ENCODE measurements at places on chromosomes 16 and 17. TPM values are rescaled to one million over a fixed set of nuclear protein-coding genes. Genes with fewer than 3 reads are reported as not detected.
A peak's percentile ranks its signal among the peaks of the same experiment; 100 is the strongest.

Gene CD300LG
- total RNA-seq, result 0.81 TPM

GRCh38 chr17:855569-855968 lies 73.4 kb downstream of the MRM3 start:
- no peak for DNase-seq

DNA sequence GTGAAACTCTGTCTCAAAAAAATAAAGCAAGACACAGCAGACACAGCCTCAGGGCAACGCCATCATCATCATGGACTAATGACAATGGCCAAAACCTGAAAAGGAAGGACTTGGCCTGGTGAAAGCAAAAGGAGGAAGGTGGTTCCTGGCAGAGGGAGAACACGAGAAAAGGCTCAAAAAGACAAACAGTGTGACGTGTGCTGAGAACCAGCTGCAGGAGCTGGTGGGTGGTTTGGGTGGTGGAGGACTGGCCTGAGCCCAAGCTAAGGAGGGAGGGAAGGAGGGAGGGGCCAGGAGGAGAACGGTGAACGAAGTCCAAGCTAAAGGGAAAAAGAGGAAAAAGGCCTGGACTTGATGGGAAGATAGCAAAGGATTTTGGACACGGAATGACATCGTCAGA lies 85.1 kb downstream of the SLC39A11 start:
- DNase-seq, result no peak

Gene DNAJA2
- 43.4 TPM for total RNA-seq

- DNase-seq, result no peak
These were observed 27.5 kb downstream of the MYBBP1A start for GRCh38 chr17:4527566-4528125.

DNA sequence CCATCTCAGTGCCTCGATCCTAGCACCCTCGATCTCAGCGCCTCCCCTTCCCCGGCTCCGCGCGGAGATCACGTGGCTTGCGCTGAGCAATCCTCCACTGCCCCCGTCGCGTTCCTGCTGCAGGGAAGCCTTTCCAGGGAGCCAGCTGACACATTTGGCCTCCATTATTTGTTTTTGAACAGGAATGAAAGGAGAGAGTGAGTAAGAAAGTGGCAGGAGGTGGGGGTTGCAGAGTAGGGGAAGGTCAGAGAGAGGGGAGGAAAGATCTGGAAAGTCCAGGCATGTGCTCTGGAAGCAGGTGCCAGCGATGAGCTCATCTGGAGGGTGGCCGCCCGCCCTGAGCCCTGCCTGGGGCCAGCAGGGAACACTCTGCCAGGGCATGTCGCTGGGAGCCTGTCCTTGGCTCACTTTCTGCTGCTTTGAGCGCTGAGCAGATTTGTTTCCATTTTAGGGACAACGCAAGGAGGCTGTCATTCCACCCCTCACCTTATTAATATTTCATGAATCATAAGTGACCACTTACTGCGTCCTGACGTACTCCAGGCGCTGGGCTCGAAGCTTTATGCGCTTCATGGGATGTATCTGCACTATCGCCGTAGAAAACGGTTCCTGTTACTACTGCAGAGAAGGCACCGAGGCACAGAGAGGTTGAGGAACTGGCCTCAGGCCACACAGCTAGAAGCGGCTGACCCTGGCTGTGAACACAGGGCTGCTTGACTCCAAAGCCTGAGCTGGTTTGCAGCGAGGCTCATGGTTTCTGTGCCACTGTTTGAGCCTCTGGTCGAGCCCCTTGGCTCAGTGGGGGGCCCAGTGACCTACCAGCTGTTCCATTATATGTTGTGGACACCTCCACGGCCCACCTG lies 283.1 kb downstream of the SEC14L1 start:
- DNase-seq, result no peak

- DNase-seq, result no peak
These were observed 24.3 kb downstream of the SUPT6H start for GRCh38 chr17:28686296-28686695.

DNA sequence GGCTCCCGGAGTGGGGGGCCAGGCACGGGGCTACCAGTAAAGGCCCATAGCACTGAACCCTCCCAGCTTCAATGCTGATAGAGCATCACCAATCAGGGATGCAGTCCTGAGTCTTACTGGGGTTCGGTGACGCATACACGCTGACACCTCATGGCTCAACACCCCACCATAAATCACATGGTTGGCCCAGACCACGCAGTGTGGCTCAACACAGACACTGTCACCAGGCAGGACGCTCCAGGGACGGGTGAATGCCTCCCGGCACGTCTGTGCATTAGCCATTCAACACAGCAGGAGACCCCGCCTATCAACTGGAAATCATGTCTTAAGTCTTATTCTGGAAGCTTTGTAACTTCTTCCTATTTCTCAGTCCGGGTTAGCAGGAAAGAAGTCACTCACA lies 35.0 kb downstream of the NECAB2 start:
- no peak for DNase-seq

DNA sequence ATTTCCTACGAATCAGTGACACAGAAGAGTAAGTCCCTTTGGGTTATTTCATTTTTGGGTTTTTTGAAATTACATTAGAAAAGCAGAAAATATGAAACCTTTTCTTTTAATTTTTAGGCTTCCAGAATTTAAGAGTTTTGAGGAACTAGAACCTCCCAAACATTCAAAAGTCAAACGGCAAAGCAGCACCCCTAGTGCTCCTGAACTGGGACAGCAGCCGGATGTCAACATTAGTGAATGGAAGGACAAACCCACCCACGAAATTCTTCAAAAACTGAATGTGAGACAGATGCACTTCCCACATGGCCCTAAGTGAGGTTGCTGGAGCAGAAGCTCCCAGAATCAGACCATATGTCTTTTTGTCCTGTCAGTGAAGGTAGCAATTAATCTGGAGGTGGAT lies 199.4 kb downstream of the PHKB start:
- DNase-seq, result no peak

Gene CD19
- total RNA-seq, result not detected

Gene FN3K
- total RNA-seq, result 27.4 TPM

GRCh38 chr17:51873302-51873701 lies 285.2 kb downstream of the CA10 start:
- DNase-seq, result no peak

- no peak for DNase-seq
These were observed 15.5 kb downstream of the VPS35 start for GRCh38 chr16:46673320-46674013.

DNA sequence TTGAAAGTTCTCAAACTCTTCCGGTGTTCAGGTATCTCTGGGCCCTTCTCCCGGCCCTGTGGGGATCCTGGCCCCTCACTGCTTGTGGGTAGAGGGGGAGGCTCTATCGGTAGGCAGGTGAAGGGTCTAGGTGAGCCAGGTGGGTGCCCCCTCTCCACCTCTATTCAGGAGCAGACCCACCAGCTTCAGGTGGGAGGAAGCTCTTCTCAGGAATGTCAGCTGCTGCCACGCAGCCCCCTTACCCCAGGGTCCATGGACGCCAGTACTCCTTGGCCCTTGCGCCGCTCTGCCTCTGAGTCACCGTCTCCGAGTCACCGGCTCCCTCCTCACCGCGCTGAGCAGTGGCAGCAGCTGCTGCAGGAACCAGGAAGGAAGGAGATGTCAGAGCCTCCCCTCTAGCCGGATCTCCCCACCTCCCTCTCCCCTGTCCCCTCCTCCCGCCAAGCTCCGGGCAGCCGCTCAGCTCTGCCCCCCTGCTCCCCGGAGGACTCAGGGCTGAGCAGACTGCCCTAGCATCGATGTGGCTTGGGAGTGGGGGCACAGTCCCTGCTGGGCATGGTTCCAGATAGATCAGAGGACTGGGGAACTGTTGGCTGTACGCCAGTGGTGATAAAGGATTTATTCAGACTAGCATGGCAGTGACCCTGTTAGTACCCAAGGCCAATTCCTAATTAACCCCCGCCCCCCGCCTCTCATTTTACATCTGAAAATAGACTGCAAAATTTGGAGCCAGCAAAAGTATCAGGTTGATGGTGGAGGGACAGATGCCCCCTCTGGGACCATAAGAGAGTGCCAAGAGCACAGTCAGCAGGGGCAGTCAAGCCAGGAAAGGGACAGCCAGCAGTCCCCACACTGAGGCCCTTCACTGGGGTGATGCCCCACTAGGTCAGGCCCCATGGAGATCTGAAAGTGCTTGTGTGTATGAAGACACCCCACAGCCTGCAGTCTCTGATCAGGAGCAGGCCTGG lies at the start of gene OSBPL7:
TSS of gene OSBPL7 (minus strand) at position 371 of the 968 bp plus-strand sequence. CDS start 1,516 bp downstream, outside the sequence.
- peak; percentile 85 for DNase-seq

Gene NAGLU
- total RNA-seq, result 46.9 TPM

Gene CD300H
- not detected for total RNA-seq

DNA sequence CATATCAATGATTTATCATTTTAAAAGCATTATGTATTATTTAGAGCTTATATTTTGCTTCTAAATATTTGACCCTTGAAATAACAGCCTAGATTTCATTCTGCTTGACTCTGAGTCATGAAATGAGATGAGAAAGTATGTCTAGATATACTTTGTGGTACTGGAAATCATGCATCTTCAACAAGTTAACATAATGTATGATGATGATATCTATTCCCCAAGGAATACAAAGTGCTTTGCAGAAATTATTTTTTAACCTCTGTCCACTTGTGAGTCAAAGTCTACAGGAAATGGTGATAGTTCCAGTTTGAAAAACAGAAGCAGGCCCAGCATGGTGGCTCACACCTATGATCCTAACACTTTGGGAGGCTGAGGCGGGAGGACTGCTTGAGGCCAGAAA lies 36.1 kb downstream of the GOSR1 start:
- DNase-seq, result no peak

DNA sequence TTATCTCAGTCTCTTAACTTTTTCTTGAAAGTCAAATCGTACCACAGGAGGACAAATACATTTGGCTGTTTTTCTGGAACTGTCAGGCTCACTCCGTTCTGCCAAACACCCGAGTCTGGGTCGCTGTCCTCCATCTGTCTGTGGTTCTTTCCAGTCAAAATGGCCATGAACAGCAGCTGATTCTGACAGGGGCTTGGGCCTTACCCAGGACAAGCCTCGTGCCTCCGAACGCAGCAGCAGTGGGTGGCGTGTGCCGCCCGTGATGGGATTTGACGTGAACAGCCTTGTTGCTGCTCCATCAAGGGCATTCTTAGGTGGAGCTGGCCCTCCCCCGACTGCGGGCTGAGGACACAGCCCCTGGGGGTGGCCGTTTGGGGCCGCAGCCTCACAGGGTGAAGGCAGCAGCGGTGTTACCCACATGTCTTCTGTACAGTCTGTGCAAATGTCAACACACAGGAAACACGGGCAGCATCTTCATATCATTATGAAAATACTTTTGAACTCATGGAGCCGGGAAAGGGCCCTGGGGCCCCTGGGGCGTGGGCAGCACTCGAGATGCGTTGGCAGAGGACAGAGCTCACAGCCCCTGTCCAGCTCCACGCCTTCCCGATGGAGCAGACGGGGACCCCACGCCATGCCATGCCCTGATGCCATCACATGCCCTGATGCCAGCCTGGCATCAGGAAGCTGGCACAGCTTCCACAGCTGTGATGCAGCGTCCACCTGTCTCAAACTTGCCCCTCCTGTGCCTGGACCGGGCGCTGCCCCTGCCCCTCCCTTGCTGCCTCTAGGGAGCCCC lies 8.6 kb upstream of the ACSF3 start:
- no peak for DNase-seq

- no peak for DNase-seq
These were observed 16.5 kb downstream of the PSME3IP1 start for GRCh38 chr16:57169327-57169726.

DNA sequence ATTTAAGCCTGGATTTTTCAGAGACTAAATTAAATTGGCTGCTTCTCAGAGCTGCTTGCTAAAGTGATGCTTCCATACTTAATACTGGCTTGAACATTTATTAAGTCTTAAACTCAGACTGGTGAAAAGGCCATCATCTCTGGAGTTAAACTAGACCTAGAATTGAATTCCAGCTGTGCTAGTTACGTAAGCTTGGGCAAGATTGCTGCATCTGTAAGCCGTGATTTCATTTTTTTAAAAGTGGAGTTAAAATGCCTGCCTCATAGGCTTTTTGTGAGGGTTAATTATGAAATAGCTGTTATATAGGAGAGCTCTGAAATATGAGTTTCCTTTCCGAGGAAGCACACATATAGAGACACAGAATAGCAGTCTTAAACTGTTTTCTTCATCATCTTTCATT lies 84.7 kb downstream of the VAT1L start:
- no peak for DNase-seq

DNA sequence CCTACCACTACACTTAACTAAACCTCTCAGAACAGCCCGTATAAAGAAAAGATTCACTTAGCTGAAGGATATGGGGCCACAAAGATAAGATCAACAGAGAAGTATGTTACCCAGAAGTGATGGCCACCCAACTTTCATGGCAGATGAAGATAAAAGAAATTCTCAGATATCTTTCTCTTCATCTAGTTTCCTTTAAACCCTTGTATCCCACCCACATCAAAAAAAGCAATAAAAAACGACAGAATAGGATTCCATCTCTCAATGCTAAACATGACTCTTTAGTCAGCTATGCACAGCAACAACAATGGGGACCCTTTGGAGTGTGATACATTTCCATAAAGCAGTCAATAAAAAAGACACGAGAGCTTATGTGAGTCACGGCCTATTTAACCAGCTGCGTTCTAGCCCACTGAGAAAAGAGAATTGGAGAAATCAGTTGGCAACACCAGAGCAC lies 86.6 kb downstream of the SNX11 start:
- DNase-seq, result no peak

- no peak for DNase-seq
These were observed 1.7 kb upstream of the MRPL12 start for GRCh38 chr17:81701288-81702071.

DNA sequence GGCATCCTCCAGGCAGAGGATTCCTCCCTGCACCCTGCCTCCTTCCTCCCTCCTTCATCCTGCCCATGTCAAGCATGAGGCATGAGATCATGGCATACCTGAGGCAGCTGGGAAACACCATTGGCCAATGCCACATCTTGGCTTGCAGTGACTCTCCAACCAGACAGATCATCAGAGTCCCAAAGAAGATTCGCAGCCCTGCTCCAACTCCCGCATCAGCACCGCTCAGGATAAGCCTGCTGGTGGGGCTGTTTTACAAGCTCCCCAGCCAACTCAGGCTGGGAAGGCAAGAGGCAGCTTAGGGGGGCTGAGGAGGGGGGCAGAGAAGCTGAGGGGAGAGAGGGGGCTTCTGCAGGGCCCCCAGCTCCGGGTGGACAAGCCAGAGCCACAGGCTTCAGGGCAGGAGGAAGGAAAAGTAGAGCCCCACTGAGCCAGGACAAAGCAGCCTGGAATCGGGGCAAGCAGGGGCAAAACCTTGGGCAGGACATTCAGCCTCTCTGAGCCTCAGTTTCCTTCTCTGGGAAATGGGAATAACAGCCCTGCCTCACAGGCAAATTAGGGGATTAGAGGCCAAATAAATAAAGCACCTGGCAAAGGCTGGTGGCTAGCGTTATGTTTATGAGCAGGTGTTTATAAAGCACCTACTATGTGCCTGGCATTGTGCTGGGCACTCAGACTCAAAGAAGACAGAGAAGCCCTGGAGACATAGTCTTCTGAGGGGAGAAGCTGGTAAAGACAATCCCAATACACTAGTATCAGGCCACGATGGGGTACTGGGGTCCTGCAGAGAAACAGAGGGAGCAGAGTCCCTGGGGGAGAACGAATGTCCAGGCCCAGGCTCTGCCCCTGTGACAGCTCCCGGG lies 88.1 kb downstream of the GOSR1 start:
- DNase-seq, result no peak

Data from upper lobe of right lung (tissue), 1 donor.